ENCODE measurements at places on chromosomes 1 and 21.

DNA sequence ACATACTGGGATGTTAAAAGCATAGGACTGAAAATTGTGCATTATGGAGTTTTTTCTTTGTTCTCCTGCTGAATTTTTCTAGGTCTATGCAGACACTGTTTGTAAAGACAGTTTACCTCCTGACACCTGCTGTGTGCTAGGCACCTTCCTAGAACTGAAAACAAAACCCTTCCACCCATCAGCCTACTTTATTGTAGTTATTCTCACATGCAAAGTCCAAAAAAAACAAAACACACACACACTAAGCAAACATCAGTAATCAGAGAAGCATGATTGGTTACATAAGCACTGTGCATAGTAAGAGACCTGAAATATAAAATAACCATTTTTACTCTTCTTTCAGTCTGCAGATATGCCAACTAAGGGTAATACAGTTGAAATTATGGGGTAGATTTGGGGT is 195.1 kb downstream of the CRB1 start:
- no peak for DNase-seq

- peak; percentile 3 for DNase-seq
These were observed 45.7 kb downstream of the ABCD3 start for GRCh38 chr1:94463765-94464330.

GRCh38 chr1:6011161-6011945 is 19.1 kb upstream of the NPHP4 start:
- DNase-seq, result no peak

GRCh38 chr1:51569284-51570062 is 47.4 kb upstream of the OSBPL9 start:
- peak; percentile 46 for DNase-seq

DNA sequence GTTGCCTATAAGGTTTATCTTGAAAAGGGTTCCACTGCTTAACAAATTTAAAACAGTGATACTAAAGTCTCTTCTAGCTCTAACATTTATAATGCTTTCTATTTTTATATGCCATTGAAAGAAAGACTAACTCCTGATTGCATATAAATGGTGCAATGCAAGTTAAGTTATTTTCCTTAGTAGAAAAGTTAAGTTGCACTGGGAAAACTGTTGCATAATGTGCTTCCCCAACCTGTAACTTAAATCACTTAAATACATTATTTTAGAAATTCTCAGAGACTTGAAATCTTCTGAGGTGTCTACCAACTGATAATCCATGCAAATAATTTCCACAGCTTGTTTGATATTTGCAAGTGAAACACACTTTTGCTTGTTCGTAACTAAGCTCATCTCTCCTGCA is 175.0 kb upstream of the HMCN1 start:
- no peak for DNase-seq

DNA sequence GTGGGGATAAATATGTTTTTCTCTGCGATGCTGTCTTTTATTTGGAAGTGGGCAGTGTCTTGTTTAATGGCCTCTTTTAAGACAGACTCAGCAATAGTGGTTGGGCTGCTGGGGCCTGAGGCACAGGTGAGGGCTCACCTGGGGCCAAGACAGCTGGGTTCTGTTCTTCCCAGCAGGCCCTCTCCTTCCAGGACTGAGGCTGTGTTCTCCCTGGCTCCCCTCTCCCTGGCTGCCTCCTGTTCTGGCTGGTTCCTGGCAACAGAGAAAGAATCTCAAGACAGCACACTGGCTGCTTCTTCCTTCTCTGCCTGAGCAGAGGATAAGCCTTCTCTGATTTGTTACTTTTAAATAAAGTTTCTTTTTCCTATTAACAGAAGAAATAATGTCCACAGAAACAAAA is 7.4 kb upstream of the GRHL3 start:
- DNase-seq, result no peak

DNA sequence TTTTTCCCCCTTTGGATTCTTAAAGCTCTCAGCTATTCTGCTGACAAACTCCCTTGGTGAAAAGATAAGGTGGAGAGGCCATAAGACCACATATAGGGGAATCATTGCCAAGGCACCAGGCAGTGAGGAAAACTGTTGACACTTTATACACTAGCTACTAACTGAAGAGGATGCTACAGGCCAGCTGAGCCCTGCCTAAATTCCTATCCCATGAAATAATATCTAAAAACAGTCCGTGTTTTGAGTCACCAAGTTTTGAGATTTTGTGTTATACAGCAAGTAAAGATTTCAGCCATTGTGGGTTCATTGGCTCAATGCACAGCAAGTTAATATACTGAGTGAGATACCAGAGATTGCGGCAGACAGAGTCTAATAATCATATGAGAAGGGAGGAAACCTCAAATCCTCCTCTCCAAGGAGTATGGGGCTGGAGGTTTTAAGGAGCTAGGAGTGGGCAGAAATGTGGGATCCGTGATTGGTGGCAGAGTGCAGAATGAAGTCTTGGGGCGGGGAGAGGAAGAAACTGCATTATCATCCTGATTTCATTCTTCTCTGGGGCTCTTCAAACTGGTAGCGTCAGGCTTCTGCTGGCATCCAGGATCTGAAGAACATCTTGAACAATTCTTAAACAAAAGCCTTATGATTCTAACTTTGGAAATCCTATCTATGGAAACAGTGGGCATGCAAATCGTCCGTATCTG is 9.2 kb downstream of the CLDN8 start:
- no peak for DNase-seq

GRCh38 chr1:99763956-99764355 is 2.5 kb downstream of the FRRS1 start:
- DNase-seq, result no peak

DNA sequence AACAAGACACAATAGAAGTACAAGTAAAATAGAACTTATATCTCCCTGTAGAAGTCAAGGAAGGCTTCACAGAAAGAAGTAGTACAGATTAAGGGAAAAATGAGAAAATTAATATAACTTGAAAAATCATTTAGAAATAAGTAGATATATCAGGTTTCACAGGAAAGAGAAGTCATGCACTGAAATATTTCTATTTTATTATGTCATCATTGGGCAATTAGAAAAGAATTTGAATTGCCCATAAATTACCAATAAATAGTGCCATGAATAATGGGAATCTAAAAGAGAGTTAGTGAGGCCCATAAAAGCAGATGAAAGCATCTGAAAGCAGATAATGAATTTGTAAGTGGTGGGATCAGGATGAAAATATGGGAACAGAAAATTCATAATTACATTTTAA is 1597.8 kb downstream of the PLA2G4A start:
- no peak for DNase-seq

DNA sequence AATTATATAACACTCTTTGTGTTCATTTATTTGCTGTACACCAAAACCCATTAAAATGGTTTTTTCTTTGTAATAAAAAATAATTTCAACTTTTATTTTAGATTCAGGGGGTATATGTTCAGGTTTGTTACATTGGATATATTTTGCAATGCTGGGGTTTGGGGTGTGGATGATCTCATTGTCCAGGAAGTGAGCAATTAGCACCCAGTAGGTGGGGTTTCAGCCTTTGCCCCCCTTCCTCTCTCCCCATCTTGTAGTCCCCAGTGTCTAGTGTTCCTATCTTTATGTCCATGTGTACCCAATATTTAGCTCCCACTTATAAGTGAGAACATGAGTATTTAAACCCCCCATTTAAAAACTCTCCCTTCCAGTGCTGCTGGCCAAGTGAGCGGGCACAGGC is 184.6 kb downstream of the RHOU start:
- no peak for DNase-seq

DNA sequence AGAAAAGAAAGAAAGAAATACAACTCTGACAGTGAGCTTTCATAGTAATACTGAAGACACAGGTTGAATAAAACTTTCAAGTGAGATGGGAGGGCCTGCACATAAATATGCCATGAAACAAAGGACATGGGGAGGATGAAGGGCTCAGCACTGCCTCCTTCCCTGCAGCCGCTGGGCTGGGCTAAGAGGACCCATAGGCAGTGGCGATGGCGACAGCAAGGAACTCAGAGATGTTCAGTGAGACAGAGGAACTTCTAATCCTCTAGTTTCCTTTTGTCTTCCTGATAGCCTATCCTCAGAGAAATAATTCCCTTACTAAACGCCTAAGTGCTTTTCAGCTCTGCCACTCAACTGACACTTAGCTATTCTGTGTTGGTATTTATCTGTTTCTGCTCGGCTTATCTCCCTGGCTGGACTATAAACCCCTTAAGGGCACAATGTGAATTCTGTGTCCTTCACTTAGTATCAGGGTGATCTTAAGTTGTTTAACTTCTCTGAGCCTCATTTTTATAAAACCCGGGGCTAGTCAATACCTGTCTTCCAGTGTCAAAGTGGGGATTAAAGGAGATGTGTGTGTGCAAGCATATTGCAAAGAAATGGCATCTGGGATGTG is 24.4 kb upstream of the IER5 start:
- no peak for DNase-seq
